ENCODE measurements at places on chromosomes 7 and 10.

GRCh38 chr7:52758356-52758755, 277.1 kb upstream of the POM121L12 start:
- DNase-seq: no peak

DNA sequence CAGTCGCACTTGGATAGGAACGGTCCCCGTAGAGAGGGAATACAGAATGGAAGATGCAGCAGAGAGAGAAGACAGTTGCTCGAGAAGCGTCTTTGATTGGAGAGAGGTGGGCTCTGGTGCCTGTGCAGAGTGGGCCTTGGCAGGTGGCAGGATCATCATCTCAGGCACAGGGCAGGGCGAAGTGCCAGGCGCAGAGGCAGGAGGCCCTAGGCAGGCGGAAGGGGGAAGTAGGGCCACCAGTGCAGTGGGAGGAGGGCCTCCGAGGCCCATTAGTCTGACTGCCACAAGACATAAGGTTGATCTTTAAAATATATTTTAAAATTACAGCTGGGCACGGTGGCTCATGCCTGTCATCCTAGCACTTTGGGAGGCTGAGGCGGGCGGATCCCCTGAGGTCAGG, 10.1 kb downstream of the CARD11 start:
- no peak for DNase-seq

DNA sequence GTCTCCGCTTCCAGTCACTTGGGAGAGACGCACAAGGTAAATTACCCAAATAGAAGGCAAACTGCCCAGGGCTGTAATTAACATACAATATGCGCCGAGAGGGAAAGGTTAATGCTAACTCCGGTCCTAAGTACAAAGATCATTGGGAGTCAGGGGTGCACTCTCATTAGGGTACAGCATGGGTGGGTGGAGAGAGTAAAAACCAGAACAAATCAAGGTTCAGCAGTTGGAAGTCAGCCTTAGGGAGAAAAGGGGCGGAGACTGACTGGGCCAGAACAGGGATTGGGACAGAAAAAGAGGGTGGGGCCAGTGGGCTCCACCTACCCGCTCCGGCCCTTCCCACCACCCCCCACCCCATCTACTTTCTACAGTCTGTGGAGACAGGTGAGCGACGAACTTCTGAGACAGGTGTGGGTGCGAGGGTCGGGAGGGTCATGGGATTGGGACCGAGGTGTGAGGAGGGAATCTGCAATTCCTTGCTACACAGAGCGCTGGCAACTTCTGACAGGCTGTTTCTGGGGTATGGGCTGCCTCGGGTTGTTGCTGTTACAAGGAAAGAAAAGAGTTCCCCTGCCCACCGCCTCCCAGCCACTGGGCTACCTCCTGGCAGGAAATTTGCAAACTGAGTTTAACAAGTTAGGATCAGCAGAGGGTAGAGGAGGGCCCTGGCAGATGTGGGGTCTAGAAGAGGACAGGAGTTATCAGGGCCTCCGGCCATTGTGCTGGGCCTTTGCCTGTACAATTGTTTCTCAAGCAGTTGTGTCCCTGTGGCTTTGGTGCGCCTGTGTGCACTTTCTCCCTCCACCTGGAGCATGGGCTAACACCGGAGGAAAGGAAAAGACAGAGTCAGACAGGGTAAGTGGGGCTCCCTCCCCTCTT, at the start of gene TMEM139:
TMEM139 (plus strand) TSS at position 368 of the 879 bp plus-strand sequence. CDS start 1,000 bp downstream, outside the sequence.
- no peak for DNase-seq

DNA sequence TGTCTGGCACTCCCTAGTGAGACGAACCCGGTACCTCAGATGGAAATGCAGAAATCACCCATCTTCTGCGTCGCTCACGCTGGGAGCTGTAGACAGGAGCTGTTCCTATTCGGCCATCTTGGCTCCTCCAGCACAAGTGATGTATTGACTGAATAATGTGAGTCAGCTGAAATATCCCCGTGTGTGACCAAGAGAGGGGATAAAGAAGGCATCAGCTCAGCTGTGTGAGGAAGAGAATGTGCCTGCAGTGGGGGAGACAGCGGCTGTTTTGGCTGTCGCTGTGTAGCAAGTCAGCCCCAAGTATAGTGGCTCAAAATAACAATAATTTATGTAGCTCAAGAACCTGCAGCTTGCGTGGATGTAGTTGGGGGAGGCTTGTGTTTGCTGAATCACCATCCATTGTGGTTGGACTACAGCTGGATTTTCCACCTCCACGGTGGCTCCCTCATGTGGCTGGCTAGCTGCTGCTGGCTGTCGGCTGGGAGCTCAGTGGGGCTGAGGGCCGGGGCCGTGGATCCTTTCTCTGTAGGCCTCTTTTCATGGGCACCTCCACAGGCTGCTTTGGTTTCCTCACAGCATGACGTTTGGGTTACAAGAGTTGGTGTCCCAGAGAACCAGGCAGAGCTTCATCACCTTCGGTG, 434.5 kb downstream of the CCSER2 start:
- DNase-seq: no peak

DNA sequence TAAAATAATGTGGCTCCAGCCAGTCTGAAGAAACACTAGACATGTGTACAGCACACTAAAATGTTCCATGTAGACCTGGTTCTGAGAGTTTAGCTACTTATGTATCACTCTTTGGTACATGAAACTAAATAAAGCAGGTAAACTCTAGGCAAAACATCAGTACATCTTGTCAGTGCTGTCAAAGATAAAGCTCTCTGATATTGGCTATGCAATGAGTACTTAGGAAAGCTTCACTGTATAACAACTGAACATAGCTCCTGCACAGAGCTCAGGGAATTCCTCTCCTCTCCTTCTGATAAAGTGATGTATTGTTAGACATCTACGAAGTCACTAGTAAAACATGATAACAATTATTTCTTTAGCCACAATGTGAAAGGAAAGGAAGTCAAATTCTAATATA, 3.5 kb downstream of the LRRN3 start:
- DNase-seq: no peak

DNA sequence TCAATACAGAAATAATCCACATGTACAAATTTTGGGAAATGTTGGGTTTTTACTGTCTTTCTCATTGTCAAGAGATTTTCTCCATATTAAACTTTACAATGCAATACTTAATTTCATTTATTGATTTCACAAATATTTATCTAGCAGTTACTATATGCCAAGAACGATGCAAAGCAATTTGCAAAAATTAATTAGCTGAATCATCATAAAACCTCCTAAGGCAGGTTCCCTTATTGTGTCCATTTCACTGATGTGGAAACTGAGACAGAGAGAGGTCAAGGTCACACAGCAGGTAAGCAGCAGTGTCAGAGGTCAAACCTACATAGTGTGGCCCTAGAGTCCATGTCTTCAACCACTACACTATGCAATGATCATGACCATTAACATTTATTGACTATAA, 286.8 kb upstream of the AUTS2 start:
- no peak for DNase-seq

DNA sequence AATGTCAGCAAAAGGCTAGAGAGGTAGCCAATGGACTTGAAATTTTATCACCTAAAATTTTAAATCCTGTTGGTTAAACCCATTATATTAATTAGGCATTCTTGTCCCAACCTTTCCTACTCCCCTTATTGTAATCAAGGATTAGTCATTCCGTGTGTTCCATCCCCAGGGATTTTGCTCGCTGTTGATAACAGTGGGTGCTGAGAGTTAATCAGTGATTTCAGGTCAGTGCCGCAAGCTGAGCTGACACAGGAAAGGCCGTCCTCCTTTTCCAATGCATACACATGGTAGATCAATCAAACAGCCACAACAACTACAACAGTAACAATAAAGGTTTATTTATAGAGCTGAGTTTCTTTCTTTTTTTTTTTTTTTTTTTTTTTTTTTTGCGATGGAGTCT, 271.4 kb downstream of the ACTR3B start:
- DNase-seq: no peak

GRCh38 chr10:95840121-95840520, 67.7 kb upstream of the CC2D2B start:
- DNase-seq: no peak

- DNase-seq: no peak
These were observed 2.5 kb upstream of the CYP26C1 start for GRCh38 chr10:93058139-93058538.

- DNase-seq: no peak
These were observed 72.3 kb downstream of the FAS start for GRCh38 chr10:89062861-89063260.

DNA sequence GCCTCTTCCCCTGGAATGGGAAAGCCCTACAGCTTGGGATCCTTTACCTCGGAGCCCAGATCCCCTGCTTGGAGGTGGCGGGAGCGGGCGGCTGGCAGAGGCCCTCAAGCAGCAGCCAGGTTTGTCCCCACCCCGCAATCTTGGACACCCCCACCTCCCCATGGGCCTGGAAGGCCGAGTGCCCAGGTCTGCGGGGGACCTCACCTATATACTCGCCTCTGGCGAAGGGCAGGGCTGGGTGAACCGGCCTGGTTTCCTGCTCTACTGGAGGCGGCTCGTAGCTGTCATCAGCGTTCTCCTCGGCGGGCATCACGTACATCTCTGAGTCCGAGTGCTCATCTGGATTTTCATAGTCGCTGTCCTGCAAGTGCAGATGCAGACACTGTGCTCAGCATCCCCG, 44.2 kb downstream of the BLNK start:
- no peak for DNase-seq

- no peak for DNase-seq
These were observed 121.2 kb downstream of the SKAP2 start for GRCh38 chr7:26743205-26743604.

- DNase-seq: no peak
These were observed 685.3 kb upstream of the GALNT17 start for GRCh38 chr7:70446448-70447143.

DNA sequence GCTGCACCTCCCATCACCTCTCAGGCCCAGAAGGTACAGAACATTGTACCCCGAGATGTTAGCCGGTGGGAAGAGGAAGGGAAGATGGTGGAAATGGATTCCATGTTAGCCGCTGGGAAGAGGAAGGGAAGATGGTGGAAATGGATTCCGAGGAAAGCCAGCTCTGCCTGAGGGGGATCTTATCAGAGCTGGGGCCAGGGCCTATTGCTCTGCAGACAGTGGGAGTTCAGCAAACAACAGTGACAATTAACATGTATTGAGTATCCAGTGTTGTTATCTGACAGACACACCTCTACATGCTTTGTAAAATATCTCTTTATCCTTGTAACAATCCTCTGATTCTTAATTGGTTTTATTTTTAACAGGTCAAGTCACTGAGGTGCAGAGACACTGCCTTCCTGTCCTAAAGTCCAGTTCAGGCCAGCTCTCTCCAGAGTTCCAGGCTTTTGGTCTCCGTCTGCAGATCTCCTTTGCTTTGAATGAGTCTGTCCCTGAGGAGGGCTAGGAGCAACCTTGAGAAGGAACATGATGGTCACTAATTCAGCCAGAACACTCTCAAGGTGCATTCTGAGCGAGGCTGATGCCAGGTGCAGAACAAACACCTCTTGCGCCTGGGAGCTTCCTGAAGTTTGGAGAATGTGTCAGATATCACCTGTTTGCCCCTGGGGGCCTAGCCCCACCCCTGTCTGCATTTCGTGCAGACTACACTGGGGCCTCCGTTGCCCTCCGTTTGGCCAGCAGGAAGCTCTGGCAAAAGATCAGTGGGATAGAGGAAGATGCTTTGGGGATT, 82.4 kb upstream of the PODXL start:
- no peak for DNase-seq

GRCh38 chr10:26475386-26475785, 37.2 kb downstream of the APBB1IP start:
- no peak for DNase-seq

- DNase-seq: no peak
These were observed 8.0 kb upstream of the CALU start for GRCh38 chr7:128731184-128731583.

- DNase-seq: no peak
These were observed 26.3 kb upstream of the PPIF start for GRCh38 chr10:79320820-79321493.

GRCh38 chr7:116310141-116310540, 99.8 kb downstream of the TES start:
- no peak for DNase-seq

DNA sequence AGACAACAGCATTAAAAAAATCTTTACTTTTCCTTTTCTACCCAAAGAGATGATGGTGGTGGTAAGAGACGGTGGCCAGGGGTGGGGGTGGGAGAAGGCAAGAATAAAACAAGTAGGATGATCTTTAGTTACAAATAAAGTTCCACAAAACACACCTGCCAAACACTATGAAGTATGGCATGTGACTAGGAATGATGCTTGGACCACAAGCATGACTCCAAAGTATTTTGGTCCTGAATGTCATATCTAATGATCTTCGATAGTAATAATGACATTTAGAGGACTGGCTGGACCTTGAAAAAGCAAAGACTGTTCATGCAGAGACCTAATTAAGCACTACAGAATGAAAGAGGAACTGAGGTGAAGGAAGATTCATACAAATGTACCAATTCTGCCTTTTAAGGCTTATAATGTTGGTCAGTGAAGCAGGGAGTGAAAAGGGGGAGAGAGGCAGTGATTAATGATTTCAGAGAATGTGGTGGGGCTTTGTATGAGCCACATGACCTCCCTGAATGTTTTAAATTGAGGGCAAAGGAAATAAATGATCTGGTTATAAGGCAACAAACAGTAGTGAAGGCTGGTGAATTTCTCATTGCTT, 29.6 kb upstream of the DKK1 start:
- no peak for DNase-seq

DNA sequence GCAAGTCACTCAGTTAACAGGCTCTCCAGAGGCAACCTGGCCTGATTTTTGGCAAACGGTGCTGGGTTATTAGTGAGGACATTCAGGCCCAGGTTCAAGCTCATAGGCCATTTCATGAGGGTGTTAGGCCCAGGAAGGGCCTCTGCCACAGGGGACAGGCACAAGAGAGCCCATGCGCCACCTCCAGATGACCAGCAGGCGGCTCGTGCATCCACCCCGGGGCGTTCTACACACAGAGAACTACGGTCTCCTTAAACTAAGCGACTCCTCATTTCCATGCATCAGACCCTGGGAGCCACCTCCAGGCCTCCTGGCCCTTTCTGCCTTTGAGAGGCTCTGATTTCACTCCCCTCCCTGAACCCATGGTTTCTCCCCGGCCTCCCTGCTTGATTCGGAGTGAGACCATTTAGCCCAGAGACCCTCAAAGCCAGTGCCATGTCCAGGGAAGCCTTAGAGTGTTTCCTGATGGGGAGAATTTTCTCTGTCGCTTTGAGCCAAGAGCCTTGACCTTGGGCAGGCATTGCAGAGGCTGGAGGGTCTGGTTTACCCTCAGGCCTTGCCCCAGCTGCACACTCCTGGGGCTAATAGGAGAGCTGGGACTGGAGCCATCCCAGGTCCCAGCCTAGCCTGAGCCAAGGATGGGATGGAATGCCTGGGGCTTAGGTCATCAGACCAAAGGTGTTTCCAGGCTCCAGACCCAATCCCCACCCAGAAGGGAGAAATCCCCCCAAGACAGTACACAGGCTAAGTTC, 188.0 kb downstream of the GRID1 start:
- DNase-seq: peak; percentile 1

- no peak for DNase-seq
These were observed 9.1 kb downstream of the LOXL4 start for GRCh38 chr10:98258683-98259454.

All from stimulated activated CD4-positive, alpha-beta T cell treated with anti-CD3 and anti-CD28 coated beads, Interleukin-12 subunit alpha, Interleukin-12 subunit beta, amount 100 ng/mL, for 48 hours (primary cell).